ENCODE measurements at places on chromosomes 6 and 20. TPM values are rescaled to one million over a fixed set of nuclear protein-coding genes. Genes with fewer than 3 reads are reported as not detected.
A peak's percentile ranks its signal among the peaks of the same experiment; 100 is the strongest.

Gene CGA
- total RNA-seq = 0.20 TPM

GRCh38 chr20:21505810-21506530 is 7.9 kb downstream of the NKX2-2 start:
- no peak for DNase-seq

- DNase-seq = no peak
Observed at GRCh38 chr6:24721461-24722215, 2.7 kb upstream of the C6orf62 start.

DNA sequence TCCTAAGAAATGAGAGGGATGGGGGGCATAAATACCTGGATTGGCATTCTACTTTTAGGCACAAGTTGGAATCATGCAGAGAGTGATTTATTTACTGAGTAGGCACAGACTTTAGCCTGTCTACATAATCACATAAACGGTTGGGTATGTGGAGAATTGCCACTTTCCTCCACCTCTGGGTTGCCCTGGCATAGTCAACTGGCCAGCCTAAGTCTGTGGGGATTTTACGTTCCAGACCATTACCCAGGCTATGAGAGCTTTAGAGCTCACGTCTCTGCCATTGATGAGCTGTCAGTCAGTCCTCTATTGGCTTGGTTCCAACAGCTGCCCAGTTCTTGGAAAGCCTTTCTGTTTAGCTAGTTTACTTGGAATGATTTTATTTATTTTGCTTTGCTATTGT is 5.0 kb upstream of the BHLHE23 start:
- DNase-seq = no peak

- DNase-seq = peak; percentile 88
Observed at GRCh38 chr20:11891776-11892545, 25.7 kb upstream of the BTBD3 start.

- no peak for DNase-seq
Observed at GRCh38 chr20:18702736-18703135, 110.8 kb upstream of the SCP2D1 start.

Gene RRAGD
- 63.8 TPM for total RNA-seq

DNA sequence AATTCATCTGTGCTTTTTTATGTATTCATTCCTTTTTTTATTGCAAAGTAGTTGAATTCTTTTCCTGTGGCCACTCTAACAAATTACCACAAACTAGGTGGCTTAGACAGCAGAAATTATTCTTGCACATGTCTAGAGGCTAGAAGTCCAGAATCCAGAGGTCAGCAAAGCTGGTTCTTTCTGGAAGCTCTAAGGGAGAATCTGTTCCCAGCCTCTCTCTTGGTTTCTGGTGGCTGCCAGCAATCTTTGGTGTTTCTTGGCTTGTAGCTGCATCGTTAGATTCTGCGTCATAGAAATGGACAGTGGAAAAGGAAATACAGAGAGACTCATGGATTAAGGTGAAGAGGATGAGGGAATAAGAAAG is 39.3 kb downstream of the GSTA2 start:
- no peak for DNase-seq

DNA sequence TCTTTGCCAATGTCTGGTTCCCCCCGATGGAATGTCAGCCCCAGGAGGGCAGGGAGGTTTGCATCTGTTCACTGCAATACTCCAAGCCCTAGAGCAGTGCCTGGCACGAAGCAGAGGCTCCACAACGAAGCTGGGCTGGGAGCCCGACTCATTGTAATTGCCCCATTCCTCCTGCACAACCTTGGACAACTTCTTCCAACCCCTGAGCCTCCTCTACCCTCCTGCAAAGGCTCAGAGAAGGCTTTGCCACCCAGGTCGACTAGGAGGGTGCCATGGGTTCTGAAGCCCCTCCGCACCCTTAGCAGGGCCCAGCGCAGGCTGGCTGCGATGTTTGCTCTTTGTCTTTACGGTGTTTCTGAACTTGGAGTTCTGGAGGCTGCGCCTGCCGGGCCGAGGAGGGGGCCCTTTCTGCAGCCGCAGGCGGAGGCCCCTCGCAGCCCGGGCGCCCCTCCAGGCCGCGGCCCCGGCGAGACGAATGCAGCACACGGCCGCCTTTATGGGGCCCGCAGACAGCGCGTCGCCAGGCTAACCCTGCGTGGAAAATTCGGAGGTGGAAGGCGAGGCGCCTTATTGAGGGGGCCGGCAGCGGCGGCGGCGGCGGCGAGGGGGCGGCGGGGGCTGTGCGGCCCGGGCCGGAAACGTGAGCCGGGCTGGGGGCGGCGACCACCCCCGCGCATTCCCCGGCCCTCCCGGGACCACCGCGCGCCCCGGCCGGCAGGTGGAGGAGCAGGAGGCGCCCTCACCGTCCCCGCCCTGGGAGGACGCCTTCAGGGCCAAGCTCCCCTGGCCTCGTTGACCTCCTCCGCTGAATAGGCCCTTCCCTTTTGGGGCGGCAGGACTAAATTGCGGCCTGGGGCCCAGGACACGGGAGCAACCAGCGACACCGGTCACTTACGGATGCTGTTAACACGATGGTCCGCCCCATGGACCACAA is 27.0 kb downstream of the SNAI1 start:
- peak; percentile 89 for DNase-seq

DNA sequence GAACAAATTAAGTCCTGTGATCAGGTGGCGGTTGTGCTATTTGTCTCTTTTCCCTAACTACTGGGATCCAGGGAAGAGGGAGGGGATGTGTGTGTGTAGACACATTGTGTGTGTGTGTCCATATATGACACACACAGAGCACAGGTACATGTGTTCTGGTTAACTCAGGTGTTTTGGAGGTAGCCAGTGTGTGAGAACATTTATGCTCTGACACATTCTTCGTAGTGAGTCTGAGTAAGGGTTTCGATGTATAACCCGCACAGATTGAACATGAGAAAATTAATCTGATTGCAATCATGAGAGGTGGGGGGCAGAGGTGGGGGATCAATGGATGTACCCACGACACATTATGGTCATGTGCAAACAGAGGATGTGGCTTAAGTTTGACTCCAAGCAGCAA is 12.6 kb downstream of the ZC3H12D start:
- DNase-seq = no peak

Gene SLC39A7
- total RNA-seq = 71.8 TPM

DNA sequence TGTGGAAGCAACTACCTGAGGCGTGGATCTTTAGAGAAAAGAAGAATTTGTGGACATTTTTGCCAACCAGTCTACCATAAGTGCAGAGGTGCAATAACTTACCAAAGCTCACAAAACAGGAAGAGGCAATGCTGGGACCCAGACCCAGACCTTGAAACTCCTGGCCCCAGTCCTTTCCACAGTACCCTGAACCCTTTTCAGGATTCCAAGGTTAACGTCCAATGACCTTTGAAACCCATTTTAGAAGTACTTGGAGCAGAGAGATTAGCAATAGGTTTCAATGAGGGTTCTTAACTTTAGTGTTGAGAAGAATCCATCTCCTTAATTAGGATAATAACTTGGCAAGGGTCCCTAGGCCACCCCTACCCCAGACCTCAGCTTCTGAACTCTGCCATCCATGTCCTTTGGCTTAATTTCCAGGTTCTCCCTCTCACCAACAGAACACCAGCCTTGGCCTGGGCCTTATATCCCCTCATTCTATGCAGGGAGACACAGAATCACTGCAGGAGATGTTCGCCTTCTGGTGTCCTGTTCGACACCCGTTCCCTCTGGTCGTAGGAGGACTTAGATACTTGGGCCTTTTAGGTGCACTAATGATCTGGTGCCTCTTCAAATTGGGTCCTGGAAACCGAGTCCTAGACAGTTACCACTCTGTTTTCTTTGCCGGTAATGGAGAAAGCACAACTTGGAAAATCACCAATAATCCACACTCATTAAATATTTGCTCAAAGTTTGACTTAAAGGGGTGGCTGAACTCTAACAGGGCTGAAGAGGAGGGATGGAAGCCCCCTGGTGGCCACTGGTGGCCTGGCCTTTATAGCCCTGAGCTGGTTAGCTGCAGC is 40.6 kb downstream of the ISM1 start:
- DNase-seq = peak; percentile 71

Gene OR2J3
- total RNA-seq = not detected

- DNase-seq = peak; percentile 21
Observed at GRCh38 chr6:139881728-139882211, 507.3 kb upstream of the CITED2 start.

Gene SLC52A3
- not detected for total RNA-seq

Measured in SJCRH30 (cell line).